ENCODE measurements at places on chromosomes 6 and 20.

DNA sequence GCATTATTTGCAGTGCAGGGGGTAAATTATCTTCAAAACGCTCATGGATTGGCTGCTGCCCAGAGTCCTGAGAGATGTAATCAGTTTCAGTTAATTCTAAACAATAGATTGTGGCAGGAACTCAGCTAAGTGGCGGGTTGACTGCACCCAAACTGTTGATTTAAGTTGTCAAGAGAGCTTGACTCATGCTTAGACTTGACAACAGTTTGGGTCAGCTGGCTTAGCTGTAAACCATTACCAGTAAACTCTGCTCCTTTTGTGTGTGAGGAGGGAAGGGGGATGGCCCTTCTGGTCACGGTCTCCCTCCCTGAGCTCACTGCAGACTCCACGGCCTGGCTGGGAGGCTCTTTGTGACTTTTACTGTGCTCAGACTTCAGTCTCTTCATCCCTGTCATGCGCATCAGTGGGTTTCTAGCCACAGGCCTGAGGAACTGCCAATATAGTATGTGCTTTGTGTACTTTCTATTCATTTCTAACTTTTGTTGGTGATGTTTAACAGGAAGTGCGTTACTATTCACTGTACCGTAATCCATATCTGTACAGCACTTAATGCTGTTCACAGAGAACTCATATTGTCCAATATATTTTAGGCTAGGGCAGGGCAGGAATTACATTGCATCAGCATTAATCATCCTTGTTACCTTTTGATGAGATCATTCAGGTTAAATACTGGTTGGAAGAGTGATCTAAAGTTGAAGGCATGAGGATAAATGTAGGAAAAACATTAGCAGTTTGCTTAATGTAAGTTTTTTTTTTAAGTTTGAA is 488.3 kb downstream of the CDKAL1 start:
- DNase-seq = no peak

GRCh38 chr20:62900052-62900691 is 26.1 kb downstream of the DIDO1 start:
- DNase-seq = peak; percentile 68

DNA sequence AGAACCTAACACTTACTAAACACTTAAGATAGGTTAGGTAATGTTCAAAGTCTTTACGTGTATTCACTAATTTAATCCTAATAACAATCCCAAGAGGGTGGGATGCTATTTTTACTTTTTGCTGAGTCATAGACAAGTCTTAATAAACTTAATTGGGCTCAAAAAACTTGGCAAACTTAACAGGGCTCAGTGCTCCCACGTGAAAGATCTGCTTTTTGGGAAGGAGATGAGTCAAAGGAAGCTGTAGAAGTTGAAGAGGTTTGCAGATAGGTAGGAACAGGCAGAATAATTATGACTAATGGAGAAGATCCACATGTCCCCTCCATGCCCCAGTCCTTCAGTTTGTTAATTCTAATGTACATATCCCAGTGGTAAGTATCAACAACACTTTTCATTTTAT is 44.5 kb upstream of the STMND1 start:
- no peak for DNase-seq

DNA sequence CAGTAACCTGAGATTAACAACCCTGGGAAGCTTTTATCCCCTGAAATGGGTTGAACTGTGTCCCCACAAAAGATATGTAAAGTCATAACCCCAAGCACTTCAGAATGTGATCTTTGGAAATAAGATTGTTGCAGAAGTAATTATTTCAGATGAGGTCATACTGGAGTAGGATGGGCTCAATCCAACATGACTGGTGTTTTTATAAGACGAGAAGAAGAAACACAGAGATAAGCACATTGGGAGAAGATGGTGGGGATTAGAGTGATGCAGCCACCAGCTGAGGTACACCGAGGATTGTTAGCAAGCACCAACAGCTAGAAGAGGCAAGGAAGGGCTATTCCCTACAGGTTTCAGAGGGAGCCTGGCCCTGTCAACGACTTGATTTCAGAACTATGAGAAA is 12.5 kb upstream of the RNF217 start:
- no peak for DNase-seq

GRCh38 chr6:40393641-40394040 is 193.5 kb downstream of the LRFN2 start:
- DNase-seq = no peak

DNA sequence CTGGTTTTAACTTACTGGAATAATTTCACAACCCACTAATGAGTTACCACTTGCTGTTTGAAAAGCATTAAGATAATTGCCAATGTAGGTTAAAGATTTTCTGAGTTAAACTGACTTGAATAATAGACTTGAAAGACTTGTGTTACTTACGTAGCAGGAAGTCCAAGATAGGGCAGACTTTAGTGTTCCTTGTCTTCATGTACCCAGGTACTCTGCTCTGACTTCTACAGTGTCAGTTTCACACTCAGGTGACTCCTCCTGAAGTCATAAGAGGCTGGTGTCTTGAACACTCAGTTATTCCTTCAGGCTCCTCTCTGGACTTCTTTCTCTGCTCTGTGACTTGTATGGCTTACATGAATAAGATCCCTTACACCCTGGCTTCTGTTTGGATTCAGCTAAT is 76.3 kb upstream of the SGK1 start:
- no peak for DNase-seq

DNA sequence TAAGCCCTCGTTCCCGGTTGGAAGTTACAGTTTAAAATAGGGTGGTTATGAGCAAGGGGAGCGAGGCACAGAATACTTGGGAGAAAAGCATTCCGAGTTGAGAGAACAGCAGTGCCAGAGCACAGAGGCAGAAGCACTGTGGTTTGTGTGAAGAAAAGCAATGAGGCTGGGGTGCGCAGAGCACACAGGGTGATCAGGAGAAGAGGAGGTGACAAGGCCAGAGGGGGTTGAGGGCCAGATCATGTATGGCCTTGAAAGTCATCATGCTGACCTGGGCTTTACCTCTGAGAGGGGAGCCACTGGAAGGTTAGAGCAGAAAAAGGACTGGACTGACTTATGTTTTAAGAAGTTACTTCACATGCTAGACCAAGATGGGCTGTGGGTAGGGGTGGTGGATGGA is 3.5 kb upstream of the BTN3A2 start:
- DNase-seq = no peak

DNA sequence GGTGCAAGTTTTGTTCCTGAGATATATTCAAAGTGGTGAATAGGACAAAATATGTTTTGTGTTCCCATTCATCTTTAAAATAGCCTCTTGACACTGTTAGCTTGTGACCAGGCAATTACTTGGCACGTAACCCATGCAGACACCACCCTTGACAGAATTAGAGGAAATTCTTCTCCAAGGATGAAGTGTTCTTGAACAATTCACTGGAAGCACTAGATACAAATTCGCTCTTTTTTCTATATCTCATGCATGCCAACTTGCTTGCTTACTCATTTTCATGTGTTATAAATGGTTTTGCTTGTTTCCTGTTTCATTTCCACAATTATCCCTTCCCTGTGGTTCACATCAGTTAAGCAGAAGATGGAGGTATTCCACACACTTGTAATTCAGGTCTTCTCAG is 105.2 kb upstream of the MAN1A1 start:
- no peak for DNase-seq

- DNase-seq = no peak
These were observed 106.7 kb upstream of the IYD start for GRCh38 chr6:150261997-150262697.

DNA sequence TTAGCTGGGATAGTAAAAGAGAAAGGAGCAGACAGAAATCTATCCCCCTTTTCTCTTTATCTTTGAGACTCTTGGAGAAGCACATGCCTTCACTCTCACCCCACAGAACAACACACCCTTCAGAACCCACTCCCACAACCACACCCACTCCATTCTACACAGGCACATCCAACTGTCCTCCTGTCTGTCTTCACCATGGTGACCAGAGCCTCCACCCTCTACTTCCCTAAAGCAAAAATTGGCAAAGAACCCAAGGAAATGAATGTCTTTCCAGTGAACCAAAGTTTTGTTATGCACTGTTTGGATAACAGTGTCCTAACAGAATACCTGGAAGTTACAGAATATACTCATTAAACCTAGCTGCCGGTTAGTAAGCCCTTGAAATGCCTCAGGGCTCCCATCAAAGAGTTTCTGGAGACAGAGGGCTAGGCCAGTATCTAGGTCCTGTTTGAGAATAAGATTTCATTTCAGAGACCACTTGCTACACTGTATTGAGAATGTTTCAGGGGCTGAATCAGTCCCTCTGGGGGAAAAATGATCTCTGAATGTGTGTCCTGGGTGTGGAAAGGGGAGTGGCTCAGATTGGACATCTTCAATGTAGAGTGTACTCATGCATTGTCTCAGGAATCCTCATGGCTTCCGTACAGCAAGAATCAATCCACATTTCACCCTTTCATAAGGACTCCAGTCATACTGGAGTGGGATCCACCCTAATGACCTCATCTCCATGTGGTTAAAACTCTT is 101.1 kb downstream of the LY86 start:
- DNase-seq = no peak

GRCh38 chr6:13035606-13036005 is 292.7 kb downstream of the TBC1D7 start:
- DNase-seq = no peak

- no peak for DNase-seq
These were observed 60.3 kb downstream of the VTA1 start for GRCh38 chr6:142207265-142207877.

GRCh38 chr20:38267296-38267695 is 6.8 kb upstream of the KIAA1755 start:
- no peak for DNase-seq

DNA sequence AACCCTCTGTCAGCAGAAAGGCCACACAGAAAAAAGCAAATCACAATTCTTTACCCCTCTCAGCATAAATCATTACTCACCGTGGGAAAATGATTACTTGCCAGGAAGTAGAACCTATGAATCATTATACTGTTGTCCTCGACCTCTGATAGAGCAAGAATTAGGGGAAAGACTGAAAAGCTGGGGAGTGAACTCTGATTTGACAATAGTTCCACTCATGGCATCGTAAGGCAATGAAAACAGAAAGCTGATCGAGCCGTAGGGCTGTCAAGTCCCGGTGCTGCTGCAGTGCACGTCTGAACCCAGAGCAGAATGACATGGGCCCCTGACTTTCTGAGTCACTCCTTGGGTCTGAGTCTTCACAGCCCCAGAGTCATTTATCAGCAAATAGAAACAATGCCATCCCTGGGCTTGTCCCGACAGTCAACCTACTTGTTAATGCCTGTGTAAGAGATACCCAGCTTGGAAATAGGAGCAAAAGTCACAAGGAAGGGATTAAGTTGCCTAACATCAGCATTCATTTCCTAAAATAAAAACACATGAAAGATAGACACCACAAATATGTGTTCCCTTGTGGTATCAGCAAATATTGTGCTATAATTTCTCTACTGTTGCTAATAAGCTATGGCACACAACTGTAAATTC is 224.8 kb upstream of the MARCKS start:
- peak; percentile 76 for DNase-seq

DNA sequence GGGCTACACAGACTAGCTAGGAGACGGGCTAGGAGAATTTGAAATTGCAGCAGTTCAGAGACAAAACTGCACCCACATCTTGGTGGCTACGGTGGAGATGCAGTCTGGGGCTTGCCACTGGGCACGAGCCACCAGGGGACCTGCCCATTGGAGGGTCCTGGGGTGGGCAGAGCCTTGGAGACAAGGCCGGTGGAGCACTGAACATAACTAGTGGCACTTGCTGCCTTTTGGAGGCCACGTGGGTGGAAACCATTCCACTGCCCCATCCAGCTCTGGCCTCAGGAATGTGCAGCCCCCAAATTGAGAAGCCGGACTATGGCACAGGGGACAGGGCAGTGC is 113.4 kb downstream of the NFATC2 start:
- no peak for DNase-seq

- DNase-seq = no peak
These were observed 1.7 kb upstream of the TCF15 start for GRCh38 chr20:611843-612185.

GRCh38 chr6:118383924-118384323 is 164.2 kb upstream of the PLN start:
- no peak for DNase-seq

GRCh38 chr6:15329197-15329671 is 83.4 kb downstream of the JARID2 start:
- no peak for DNase-seq

DNA sequence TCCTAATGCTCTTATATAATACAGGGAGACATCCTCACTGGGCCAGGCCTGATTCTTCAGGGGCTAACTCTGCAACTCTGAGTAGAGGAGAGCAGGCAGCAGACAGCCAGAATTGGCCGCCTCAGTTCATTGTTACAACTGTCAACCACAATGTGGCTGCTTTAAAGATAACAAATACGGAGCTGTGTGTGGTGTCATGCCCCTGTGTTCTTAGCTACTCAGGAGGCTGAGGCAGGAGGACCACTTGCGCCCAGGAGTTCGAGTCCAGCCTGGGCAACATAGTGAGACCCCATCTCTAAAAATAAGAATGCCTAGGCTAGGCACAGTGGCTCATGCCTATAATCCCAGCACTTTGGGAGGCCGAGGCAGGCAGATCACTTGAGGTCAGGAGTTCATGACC is 34.3 kb downstream of the CEP250 start:
- DNase-seq = no peak

DNA sequence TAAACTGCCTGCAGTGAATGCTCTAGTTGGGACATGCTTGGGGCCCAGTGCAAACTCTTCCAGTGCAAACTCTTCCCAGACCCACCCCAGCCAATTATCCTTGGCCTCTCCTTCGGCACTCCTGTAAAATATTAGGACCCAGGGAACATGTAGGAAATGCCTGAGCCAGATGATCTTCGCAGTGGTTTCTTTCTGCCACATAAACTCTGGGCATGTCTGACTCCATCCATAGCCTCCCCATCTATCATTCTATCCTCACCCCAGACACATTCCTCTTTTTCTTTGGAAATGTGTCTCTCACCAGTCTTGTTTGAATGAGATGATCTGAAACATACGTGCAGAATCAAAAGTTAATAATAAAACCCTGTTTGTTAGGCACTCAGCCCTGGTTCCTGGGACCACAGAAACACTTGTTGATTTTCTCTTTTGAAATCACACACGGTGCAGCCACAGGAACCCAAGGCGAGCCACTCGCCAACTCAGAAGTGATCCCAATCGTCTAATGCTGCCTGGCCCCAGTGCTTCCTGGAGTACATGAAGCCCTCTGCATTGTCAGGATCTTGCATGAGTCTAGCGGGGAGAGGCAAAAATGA is 108.9 kb upstream of the CST7 start:
- DNase-seq = no peak

- no peak for DNase-seq
These were observed 2.2 kb downstream of the C20orf173 start for GRCh38 chr20:35527122-35527769.

DNA sequence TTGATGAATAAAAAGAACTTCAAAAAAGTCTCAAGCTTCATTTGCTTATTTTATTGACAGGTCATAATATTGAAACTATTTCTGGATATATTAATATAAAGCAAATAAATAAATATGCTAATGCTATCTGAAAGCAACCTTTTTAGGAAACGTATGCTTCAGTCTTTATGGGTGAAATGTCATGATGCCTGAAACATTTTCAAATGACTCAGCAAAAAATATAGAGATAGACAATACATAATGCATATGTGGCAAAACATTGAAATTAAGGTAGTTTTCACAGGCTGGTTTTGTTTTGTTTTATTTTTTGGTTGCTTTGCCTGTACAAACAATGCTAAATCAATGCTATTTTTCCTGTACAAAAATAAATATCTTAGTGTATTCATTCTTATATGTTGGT is 194.4 kb upstream of the PLCB4 start:
- no peak for DNase-seq

Data from T-helper 2 cell (primary cell).